Omental fat pad (tissue), 4 donors: ENCODE measurements at places on chromosomes 7 and 10.

DNA sequence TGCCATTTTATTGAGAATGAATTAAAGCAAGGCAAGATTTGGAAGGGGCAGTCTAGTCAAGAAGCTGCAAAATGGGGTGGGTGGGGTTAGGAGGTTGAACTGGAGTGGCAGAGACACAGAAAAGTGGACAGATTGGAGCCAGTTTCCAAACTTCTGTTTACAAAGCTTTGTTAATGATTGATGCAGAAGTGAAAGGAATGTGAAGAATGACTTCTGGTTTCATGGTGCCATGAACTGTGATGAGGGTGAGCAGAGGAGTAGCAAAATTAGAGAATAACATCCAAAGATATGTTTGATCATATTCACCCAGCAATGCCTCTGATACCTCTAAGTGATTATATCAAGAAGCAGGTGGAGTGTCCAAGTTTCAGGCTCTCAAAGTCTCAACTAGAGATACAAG, 1118.0 kb upstream of the C7orf33 start:
- no peak for DNase-seq

GRCh38 chr10:124329362-124329761, 89.4 kb downstream of the OAT start:
- DNase-seq, result no peak

- no peak for DNase-seq
Observed at GRCh38 chr7:150715293-150715692, 1.1 kb upstream of the GIMAP1 start.

DNA sequence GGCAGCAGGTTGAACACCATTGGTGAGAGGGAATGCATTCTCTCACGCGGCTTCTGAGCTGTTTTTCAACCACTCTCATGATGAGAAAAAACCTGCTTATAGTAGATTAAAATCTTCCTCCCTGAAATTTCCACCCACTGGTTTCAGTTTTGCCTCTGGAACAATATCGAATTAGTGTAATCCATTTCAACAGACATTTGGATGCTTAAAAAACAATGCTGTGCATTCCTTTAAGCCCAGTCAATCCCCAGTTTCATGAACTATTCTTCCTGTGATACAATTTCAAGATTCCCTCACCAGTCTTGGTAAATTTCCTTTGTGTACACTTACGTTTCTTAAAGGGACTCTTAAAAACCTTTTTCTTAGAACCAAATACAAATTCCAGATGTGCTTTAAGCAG, 89.6 kb downstream of the ITIH5 start:
- no peak for DNase-seq

DNA sequence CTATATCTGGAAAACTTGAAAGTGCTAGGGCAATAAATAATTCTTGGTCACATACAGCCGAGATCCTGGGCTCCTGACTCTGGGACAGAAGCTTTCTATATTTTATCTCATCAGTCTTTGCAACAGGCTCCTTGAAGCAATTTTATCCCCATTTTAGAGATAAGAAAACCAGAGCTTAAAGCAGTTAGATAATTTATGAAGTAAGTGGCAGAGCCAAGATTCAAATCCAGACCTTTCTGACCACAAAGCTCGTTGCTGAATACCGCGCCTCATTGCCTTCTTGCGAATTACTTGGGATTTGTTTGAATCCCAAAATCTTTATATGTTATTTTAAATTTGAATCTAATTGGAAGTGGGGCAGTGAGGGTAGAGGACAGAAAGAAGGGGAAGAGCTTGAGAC, 106.0 kb downstream of the TCF7L2 start:
- DNase-seq, result no peak
